ENCODE measurements at places on chromosomes 7 and 10.

DNA sequence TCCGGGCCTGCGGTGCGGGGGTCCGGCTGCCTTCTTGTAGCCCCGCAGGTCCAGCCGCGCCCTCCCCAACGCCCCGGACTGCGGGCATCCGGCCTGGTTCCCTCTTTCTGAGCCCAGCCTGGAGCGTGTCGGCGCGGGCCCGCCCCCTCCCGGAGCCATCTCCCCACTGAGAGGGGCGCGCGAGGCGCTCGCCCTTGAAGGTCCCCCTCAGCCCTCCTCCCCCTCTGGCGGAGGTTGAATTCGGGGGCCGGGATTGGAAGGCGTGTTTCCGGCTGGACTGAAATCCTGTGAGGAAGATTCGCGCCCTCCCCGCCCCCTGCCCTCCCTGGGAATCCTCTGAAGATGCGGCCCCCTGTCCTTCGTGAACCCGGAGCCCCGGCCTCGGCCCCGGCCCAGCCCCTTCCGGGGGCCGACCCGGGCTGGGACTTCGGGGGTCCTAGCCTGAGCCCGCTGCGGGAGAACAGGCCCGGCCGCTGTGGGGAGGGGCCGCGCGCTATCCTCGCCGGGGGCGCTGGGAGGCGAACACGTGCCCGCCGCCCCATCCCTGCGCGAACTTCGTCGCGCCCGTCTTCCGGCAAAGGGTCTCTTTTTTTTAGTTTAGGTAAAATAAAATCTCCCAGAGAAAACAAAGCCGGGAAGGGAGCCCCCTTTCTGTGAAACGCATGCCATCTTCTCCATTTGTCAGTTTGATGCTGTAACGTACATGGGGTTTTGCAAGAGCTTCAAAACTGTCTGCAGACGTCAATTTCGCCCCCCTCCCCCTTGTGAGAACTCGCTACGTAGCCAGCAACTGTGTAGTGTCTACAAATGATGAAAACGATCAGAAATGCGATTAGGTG, 636 bp downstream of the PDCD4 start:
- DNase-seq = no peak

DNA sequence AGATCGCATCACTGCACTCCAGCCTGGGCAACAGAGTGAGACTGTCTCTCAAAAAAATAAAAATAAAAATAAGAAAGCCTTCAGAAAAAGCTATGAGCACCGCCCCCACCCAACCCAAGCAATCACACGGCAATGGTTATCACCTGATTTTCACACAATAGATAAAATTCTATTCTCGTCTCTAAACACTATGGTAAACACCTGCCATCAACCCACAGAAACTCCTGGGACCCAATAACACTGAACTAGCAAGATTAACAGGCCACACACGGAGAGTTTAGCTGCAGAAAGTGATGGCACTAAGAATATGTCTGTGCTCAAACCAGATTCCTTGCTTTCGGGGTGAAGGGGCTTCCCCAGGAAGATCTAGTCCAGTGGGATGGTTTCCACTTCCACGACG, 173.8 kb downstream of the DIP2C start:
- no peak for DNase-seq

DNA sequence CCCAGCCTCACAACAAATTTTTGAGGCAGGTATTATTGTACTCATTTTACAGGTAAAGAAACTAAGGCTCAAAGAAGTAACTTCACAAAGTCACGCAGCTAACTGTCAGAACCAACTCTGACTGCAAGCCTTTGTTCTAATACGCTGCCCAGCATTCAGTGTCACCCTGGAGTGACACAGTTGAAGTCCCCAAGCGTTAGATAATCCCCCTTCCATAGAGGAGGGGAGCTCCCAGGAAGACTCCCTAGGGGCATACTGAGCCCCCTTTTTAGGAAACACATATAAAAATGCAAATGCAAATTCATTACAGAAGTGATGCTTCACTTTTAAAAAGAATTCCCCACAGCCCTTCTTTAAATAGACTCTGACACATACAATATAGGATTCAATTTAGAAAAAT, 101.0 kb upstream of the MACROH2A2 start:
- DNase-seq = no peak

DNA sequence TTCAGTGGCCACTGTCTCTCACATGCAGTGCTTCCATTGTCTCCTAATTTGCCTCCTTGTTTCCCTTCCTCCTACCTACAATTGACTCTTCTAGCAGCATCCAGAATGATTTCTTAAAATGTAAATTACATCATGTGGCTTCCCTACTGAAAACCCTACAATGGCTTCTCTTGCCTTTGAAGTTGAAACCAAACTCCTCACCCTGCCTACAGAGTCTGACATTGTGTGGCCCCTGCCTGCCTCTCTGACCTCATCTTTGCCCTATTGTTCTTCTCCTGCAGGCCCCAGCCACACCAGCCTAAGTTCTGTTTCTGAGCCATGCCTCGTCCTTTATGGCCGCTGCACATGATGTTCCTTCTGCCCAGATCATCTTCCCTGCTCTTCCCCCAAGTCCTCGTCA, 35.8 kb upstream of the CDK1 start:
- DNase-seq = no peak

DNA sequence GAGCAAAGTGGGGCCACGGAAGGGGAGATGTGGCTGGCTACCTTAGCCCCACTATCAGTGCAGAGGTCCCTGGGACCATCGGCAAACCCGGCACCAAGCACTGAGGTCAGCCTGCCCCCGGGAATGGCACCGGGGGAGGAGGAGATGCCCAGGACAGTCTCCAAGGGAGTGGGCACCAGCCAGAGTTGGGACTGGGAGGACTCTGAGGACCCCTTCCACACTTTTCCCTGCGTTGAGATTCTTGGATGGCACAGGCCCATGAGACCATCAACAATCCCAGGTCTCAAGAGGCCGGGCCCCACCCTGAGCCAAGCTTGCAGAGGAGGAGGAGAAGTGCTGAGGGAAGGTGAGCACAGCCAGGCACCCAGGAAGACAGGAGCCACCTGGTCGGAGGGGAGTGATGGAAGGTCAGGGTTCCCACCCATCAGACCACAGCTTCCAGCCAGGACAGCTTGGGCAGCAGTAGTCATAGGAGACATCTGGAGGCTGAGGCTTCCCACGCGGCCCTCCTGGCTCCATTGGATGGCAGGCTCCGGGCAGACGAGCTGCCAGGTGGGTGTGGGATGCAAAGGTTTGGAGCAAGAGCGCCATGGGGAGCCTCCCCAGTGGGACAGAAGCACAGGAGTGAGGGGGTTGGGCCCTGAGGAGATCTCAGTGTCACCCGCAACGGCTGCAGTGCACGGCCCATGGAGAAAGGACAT, 2.6 kb upstream of the OPN4 start:
- no peak for DNase-seq

GRCh38 chr7:84226759-84227158, 32.2 kb upstream of the SEMA3A start:
- DNase-seq = no peak

DNA sequence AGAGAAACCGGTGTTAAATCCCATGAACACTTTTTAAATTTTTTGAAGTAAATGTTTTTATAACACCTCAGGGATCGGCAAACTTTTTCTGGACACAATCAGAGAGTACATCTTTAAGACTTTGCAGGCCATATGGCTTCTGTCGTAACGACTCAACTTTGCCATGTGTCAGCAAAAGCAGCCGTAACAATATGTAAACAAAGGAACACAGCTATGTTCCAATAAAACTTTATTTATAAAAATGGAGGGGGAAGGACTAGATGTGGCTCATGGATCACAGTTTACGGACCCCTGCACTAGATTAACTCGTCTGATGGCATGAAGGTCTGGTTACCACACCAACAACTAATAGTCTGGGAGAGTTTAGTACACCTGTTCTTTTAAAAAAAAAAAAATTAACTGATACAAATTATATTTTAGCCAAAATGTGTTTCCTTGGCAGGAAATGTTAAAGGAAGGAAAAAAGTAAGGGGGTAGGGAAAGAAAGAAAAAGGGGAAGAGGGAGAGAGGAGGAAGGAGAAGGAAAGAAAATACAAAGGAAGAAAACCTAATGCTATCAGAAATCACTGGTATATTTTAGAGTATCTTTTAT, 50.2 kb downstream of the ABI1 start:
- no peak for DNase-seq

GRCh38 chr7:25238066-25238725, 9.9 kb upstream of the NPVF start:
- no peak for DNase-seq

GRCh38 chr10:12140038-12140437, 10.6 kb downstream of the SEC61A2 start:
- no peak for DNase-seq

DNA sequence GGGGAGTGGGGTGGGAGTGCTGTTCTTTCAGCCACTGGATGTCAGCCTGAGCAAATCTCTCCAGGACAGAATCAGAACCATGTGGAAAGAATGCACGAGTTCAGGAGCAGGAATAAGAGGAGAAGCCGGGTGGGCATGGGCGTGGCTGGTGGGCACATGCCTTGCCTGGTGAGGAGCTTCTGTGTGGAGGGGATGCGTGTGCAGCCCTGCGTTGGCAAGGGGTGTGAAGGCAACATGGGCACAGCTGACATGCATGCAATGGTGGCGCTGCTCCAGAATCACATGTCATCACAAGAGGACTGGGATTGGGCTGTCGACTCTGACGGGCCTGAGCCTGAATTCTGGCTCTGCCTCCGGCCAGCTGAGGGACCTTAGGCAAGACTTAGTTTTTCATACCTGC, 162.1 kb downstream of the ADAM12 start:
- no peak for DNase-seq

GRCh38 chr7:55212838-55213237, 152.3 kb upstream of the LANCL2 start:
- DNase-seq = no peak

DNA sequence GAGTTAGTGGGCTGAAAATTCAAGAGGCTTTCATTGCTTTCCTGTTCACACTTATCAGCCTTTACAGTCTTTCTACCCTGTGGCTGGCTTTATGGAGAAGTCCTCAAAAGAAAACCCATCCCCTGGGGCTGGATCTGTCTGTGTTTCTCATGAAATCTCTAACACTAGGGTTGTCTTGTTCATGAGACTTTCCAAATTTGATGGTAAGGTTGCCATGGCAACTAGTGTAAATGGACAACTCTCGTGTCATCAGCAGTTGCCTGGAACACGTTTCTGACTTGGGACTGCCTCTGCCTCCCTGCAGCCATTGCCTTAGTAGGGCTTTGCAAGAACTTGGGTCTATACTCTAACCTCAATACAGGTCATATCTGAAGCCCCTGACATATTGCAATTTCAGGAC, 35.8 kb upstream of the PLPP4 start:
- no peak for DNase-seq
